Suppressor macrophage treated with lipopolysaccharide for 4 hours (primary cell): ENCODE measurements at places on chromosomes 2 and 18.

- no peak for DNase-seq
Measured at GRCh38 chr2:121664713-121665112, 15.5 kb upstream of the CLASP1 start.

DNA sequence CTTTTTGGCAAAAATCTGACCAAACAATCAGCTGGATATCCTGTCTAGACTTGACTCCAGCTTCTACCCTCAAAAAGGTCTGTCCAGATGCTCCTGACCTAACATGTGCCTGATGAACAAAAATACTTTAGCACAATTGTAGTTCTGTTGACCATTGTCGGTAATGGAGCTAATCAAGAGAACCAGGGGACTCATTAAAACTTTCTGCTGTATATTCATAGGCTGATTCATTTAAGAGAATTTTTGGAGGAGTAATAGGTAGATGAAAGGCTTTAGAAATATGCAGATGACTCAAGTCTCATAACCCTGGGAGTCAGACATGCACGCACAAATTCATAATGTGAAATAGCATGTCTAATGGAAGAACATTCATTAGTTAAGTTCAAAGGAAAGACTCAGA, 514.2 kb downstream of the TXNL1 start:
- DNase-seq = no peak

DNA sequence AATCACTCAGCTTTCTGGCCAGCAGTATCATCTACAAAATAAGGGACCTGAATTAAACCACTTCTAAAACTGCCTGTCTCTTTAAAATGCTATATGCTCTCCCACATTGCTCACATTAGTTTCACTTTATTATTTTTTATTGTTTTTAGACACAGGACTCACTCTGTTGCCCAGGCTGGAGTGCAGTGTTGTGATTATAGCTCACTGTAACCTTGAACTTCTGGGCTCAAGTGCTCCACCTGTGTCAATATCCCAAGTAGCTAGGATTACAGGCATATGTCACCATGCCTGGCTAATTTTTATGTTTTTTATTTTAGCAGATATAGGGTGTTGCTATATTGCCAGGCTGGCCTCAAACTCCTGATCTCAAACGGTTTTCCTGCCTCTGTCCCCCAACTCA, 591.3 kb upstream of the ZNF804A start:
- DNase-seq = no peak

DNA sequence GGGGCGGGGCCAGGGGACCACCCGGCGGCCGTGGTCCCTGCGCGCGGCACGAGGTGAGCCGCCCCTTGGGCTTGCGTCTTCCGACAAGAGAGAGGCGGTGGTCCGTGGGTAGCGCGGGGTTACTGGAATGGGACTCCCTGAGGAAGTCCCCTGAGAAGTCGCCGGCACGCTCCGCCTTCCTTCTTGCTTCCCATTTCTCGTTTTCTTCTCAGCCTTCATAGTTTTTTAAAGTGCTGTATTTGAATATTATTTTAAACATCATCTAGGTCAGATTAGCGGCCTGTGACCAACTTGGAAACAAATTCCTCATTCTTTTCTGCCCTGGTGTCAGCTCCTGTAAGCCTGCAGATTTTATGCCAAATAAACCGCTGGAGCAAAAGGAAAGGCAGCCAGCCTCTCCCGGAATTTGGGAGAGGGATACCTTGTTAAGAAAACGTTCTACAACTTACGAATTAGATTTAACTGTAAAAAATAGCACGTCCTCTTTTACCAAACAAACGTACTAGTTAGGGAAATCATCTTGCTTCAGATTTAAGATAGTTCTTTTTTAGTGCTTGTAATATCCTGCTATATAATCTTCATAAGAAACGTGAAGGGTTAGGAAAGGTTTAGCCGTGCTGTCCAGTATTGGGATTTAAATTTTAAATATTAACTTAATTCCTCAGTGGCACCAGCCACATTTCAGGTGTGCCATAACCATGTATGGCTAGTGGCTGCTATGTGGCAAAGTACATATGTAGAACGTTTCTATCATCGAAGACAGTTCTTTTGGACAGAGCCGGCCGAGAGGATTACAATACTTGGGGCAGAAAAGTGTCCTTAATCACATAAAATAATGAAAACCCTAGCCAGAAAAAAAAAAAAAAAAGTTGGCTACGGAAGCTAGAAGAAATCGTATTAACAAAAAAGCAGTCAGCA, 628 bp upstream of the PTPN2 start:
- DNase-seq = peak; percentile 97

- DNase-seq = no peak
Measured at GRCh38 chr2:163248376-163249253, 410.0 kb upstream of the KCNH7 start.

DNA sequence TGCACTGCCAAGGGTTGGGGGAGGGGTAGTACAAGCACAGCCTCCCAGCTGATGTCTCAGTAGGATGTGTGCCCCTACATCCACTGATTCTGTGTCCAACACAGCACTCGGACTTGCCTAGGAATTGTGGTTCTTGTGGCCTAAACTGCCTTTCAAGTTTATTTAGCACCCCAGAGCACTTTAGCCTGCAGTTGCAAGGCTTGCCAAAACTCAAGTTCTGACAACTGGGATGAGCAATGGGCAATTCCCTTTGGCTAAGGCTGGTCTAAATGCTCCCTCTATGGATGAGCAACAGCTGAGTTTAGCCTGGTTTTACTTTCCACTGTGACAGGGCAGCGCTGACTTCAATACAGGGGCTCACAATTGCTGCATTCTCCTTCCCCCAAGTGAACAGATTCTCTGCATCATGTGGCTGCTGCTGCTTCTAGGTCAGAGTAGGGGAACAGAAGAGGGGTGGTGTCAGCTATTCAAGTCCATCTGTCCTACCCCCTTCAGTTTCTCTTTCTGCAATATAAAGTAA, 471.5 kb downstream of the PIK3C3 start:
- DNase-seq = no peak

DNA sequence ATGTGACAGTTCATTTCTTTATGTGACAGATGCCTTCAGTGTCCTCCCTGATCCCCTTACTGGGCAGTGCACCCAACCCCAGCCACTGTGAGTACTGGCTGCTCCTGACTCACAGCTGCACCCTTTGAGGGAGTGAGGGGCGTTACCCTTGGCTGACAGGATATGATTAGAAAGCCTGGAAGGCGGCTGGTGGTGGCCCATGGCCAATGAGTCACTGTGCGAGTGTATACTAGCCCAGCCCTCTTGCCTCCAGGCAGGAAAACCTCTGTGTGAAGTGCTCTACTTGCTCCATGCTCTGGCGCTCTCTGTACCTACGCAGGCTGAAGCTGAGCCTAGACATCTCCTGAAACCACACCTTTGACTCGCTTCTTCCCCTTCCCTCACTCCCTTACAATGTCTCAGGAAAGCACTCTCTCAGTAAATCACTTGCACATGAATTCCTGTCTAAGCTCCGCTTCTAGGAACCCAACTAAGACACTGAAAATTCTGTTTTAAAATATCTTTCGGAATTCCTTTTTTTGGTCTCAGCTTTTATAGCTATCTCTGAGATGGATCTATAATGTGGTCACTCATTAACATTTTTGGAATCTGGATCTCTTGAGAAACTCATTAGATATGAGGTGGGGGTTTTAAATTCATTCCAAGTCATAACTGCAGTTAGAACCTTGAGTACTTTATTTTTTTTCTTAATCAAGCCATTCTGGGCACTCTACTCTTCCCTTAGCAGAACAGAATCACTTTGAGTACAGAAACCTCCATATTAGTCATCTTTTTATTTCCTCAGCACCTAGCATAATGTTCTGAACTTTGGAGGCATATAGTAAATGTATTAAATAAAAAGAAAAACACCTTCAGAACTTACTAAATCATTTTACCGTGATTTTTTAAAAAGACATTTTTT, 25.3 kb upstream of the STAM2 start:
- peak; percentile 92 for DNase-seq

DNA sequence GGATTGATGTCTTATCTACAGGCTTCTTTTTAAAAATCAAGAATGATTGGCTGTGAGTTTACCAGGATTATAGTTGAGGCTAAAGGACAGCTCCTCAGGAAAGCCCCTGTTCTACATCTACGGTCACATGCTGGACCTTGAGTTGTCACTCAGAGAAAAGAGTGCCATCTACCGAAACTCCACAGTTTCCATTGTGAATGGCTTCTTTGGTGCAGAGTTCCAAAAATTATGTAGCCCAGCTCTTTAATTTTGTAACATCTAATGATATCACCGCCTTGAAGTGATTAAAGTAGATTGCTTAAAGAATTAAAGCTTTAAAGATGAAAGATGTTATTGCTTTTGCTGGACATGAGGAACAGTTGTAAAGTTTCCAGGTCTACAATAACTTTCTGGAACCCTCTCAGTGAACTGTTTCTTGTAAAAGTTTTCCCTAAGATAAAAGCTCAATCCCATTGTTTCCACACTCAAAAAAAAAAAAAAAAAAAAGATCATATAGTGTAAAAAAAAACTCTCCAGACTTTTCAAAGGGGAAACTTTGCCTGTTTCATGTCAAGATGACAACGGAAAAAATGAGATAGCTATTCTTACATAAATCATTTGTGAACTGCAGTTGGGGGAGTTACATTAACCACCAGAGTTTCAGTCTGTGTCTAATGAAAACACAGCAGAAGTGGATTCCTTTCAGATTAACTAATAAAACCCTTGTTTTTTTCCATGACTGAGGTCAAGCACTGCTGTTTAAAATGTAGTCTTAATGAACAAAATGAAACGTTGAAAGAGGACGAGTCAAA, 4.3 kb downstream of the COL3A1 start:
- no peak for DNase-seq

- no peak for DNase-seq
Measured at GRCh38 chr2:203934041-203934492, 2.5 kb upstream of the ICOS start.

DNA sequence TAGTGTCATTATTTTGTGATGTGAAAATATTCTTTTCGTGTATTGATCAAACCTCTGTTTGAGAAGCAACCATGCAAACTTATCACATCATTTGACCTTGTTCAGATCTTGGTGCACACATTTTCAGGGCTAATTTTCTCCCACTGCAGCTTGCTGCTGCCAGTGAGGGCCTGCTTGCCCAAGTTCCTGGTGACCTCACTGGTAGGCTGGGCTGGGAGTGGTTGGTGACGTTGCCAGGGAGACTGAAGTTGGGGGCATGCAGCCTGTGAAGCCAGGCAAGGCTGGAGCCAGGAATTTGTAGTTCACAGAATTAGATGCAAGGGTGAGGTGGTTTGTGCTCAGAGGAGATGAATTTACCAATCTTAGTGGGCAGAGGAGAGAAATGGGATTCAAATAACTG, 38.5 kb downstream of the PARD3B start:
- no peak for DNase-seq

DNA sequence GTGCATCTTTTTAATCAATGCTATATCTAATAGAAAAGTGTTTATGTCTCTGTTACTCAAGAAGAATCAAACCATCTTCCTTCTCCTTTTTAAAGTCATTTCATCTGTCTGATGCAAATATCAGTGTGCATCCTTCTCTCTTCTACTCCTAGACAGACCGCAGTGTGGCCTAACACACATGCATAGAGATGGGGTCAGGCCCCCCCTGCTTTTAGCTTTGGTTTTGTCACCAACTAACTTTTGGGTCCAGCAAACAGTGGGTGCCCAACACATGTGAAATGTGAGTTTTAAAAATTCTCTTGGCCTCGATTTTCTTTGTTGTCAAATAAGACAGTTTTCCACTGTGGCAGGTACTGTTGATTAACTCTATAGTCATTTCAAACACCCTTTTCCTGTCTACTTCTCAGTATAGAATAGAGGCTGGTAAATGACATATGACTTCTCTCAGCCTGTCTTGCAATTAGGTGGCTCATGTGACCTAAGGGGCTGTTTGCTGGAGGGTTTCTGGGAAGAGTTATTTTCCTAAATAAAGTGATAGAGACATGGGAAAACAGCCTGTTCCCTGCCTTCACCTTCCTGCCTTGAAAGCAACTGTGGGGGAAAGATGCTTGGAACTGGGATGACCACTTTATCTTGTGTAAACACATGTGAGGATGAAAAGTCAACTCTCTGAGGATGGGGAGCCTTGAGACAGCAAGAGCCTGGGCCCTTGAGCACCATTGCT, 65.7 kb upstream of the DARS1 start:
- DNase-seq = no peak

GRCh38 chr2:230908092-230908594, 16.9 kb downstream of the GPR55 start:
- DNase-seq = no peak

GRCh38 chr18:36160959-36161371, 26.3 kb upstream of the MOCOS start:
- no peak for DNase-seq

GRCh38 chr2:153546358-153546757, 67.8 kb upstream of the RPRM start:
- DNase-seq = no peak

DNA sequence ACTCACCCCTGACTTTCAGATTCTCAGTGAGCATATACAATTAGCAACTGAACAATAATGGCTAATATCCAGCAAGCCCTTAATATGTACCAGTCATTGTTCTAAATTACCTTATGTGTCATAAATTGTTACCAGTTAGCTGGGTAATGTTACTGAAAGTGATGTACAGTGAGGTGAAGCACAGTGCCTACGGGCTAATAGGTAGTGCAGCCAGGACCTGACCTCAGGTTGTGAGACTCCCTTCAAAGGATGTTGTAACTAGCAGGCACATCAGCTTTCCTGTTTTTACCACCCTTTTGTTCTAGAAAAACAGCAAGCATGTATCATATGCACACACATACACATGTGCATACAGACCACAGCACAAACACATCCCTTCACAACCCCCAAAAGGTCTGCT, 258.3 kb downstream of the PHLPP1 start:
- no peak for DNase-seq

DNA sequence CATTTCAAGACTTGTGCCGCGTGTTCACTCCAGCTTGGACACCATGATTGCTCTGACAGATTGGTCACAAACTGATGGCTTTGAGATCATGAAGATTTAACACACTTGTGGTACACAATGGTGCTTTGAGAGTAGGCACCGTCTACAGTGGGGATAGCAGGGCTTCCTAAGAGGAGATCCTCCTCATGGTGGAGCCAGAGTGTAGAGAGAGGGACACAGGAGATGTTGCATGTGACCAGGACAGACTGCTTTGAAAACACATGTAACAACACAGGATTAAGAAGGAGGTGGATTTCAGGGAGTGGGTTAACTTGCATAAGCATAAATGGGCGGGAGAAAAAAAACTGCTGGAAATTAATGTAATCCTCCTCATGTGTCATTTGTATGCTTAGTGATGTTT, 95.7 kb upstream of the LINC00305 start:
- DNase-seq = no peak

- DNase-seq = no peak
Measured at GRCh38 chr2:236399409-236399808, 135.2 kb upstream of the ASB18 start.

GRCh38 chr18:58058720-58059119, 14.7 kb downstream of the NEDD4L start:
- DNase-seq = no peak

- DNase-seq = no peak
Measured at GRCh38 chr2:222504191-222504590, 79.8 kb downstream of the SGPP2 start.

GRCh38 chr2:120261387-120262006, 8.8 kb downstream of the RALB start:
- no peak for DNase-seq

- peak; percentile 42 for DNase-seq
Measured at GRCh38 chr2:182715121-182715891, 751 bp upstream of the DNAJC10 start.

GRCh38 chr2:205783872-205784499, 101.7 kb downstream of the NRP2 start:
- no peak for DNase-seq
